ENCODE measurements at places on chromosomes 6 and 20.

DNA sequence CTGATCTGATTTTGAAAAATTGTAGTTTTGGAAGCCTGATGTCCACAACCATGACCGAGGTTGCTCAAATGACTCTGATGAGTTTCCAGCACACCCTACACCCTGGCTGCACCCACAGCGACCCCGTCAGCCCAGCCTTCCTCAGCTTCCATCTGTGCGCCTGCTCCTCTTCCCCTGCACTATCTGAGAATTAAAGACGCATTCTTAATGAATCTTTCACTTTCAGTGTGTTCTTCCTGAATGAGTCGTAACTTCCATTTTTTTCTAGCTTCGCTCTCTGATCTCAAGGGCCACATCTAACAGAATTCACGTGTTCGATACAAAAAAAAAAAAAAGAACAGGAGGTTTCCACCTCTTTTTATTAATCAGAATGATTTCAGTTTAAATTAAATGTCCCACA, 21.3 kb upstream of the RREB1 start:
- DNase-seq: no peak

- DNase-seq: no peak
These were observed 62.0 kb downstream of the ARID1B start for GRCh38 chr6:156839129-156839528.

DNA sequence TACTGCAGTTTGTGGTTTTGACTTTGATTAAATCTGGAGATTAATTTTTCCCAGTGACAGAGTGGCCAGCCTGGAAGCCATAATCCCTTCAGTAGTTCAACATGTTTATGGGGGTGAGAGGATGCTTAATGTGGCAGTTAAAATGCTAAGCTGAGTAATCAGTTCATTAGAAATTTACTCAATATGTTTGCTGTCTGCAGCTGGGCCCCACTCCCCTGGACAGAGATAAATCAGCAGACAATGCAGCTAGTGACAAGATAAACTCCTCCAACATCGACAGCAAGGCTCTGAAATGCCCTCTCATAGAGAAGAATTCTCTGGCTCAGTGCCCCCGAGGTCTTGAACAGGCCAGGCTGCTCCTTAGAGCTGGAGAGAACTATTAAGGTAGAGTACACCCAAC, 101.9 kb downstream of the LRFN2 start:
- DNase-seq: no peak

- DNase-seq: no peak
These were observed 67.9 kb upstream of the DUSP22 start for GRCh38 chr6:224350-224749.

DNA sequence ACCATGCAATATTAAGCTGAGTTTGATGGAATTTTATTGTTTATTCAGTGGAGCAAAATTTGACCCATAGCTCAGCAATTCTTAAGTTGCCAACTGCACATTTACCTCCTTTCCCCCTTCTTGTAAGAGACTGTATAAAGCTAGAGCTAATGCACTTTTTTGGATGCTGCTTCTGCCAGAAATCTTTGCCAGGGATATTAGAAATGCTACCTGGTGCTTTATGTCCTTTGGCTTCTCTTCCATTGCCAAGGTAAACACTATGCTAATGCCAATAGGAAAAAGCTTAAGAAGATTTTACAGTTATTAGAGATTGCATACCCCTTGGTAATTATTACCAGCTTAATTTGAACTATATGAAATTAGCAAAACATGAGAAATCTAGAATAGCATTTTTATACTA, 79.0 kb upstream of the OGFRL1 start:
- DNase-seq: no peak

GRCh38 chr20:1119128-1119505, 715 bp downstream of the PSMF1 start:
- DNase-seq: no peak

- DNase-seq: no peak
These were observed 36.7 kb downstream of the POU3F2 start for GRCh38 chr6:98871057-98871456.

GRCh38 chr6:110485491-110485890, 9.1 kb upstream of the SLC22A16 start:
- DNase-seq: no peak

DNA sequence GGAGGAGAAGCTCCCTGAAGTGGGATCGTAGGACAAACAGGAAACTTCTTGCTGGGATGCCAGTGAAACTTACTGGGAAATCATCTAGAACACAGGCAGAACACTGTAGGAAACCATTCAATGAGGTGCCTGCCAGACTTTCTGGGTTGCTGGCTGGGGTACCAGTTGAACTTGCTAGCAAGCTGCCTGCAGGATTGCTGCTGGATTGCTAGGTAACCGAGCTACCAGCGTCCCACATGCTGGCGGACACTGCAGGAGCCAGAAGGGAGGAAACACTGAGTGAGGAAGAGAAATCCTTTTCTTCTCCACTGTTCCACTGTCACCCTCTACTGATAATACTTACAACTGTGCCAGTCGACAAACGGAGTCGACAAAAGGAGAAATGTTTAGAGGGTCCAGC, 91.3 kb upstream of the SLC35B3 start:
- no peak for DNase-seq

DNA sequence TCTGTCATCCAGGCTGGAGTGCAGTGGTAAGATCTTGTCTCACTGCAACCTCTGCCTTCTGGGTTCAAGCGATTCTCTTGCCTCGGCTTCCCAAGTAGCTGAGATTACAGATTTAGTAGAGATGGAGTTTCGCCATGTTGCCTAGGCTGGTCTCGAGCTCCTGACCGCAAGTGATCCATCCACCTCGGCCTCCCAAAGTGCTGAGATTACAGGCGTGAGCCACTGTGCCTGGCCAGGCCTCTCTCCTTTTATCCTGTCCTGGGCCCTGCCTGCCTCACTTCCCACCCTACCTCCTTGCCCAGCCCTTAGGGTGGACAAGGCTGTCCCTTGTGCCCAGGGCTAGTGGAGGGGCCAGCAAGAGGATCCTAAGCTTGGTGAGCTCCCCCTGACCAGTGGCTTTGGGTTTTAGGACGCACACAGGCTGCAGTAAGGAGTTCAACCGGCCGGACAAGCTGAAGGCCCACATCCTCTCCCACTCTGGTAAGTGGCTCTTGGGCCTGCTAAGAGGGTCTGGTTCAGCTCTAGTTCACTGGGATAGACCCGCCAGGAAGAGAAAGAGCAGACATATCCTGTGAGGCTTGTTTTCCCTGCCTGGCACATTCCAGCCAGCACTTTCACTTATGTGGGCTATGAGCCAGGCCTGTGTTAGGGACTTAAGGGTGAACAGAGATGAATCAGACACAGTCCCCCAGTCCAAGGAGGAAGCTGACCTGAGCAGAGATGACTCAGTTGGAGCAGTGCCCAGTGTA, 21.9 kb upstream of the CHMP4B start:
- no peak for DNase-seq

- DNase-seq: no peak
These were observed 43.3 kb upstream of the SCGN start for GRCh38 chr6:25608558-25609174.

DNA sequence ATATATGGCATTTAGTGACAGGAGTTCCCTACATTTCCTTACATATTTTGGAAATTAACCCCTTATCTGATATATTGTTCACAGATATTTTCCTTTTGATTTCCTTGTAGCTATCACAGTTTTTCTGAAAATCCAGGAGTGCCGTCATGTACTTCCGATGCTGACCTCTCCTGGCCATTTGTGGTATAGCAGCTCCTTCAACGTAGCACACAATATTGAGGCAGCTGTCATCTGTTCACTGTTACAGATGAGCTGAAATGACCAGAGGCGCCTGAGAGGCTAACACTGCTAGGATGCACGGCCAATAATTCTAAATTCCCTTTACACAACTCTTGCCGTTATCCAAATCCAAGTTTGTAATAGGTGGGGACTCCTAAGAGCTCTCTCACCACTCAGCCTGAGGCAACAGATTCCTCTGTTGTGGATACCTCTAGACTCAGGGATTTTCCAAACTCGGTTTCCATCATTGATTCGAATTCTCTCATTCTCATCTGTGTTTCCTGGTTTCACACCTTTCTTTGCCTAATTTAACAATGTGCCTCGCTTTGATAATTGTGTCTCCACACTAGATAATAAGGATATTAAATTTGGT, 53.0 kb downstream of the MMUT start:
- DNase-seq: peak; percentile 81

GRCh38 chr20:44496976-44497375, 21.3 kb downstream of the TTPAL start:
- DNase-seq: no peak

- no peak for DNase-seq
These were observed 138.4 kb upstream of the TENT5A start for GRCh38 chr6:81890846-81891245.

DNA sequence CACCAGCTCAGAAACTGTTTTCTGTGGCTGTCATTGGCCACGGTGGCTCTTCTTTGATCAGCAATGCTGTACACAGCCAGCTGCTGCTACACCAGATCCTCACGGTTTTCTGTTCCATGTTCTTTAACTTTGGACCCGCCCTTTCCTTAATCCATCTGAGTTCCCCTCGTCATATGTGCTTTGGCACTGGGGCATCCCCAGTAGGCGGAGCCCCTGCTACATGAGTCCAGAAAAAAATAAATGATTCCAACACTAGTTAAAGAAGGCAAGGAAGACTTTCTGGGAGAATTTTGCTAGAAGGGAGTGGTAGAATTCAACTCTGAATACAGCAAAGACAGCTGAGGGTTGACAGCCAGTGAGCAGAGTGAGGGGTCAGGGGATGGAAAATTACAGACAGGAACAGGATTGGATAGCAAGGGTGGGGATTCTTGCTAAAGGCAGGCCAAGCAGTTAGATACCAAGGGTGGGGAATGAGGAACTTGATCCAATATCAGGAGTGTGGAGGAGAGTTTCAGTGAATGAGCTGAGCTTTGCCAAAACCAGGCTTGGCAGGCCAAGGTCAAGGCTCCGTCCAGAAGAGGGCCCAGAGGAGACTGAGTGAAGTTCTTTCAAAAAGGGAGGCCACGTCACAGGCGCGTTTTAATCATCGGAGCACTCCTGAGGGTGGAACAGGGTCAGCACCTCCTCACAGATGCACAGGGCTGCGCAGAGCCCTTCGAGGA, 391.8 kb downstream of the CDH4 start:
- no peak for DNase-seq

GRCh38 chr6:3026791-3027626, 27.3 kb downstream of the NQO2 start:
- no peak for DNase-seq

GRCh38 chr20:57605878-57606277, 14.3 kb downstream of the ZBP1 start:
- no peak for DNase-seq

DNA sequence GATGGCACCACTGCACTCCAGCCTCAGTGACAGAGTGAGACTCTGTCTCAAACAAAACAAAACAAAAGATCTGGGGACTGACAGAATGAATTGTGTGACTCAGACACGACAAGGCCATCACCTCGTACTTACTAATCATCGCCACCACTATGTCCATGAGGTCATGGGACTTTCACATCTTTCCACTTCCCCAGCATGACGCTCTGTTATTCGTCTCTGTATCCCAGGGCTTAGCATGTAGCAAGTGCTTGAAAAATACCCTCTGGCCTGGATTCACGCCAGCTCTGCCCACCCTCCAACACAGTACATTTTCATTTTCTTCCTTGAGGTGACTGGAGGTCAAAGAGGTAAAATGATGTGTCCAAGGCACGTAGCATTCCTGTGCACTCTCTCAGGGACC, 27.8 kb downstream of the FGD2 start:
- DNase-seq: no peak

DNA sequence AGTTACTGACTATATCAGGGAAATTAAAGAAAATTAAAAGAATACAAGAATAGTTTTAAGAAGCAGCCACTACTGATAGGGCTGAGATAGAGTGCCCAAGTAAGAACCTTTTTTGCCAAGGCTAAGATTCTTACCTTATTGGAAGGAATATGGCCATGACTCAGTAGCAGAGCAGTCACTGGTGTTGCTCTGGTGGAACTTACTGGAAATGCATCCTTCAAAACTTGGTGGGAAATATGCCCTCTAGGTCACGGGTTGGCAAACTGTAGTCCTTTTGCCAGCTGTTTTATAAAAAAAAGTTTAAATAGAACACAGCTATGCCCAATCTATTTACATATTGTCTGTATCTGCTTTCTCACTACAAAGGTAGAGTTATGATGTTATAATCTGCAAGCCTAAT, 6.0 kb downstream of the HSF2 start:
- no peak for DNase-seq

- DNase-seq: no peak
These were observed 221.8 kb upstream of the CEP162 start for GRCh38 chr6:84449220-84449619.

- no peak for DNase-seq
These were observed 3.3 kb upstream of the PXDC1 start for GRCh38 chr6:3754776-3755175.

- DNase-seq: no peak
These were observed 295.2 kb downstream of the PTPRT start for GRCh38 chr20:42894483-42894882.

GRCh38 chr6:88244721-88245120, 78.6 kb upstream of the CNR1 start:
- DNase-seq: no peak

- DNase-seq: no peak
These were observed 13.1 kb upstream of the BCAS1 start for GRCh38 chr20:54083459-54083858.

DNA sequence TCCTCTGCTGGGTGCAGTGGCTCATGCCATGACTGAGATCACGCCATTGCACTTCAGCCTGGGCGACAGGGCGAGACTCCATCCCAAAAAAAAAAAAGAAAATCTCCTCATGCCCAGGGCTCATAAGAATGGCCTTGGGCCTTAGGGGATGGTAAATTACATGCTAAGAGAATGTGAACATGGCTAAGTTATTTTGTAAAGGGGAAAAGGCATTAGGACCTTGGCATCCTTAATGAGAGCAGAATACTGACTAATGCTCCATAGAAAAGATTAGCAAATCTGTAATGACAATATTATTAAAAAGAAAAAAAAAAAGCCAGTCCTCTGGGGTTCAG, 12.6 kb upstream of the SHLD1 start:
- DNase-seq: no peak

- no peak for DNase-seq
These were observed 189.0 kb upstream of the PRDM1 start for GRCh38 chr6:105897131-105897530.

GRCh38 chr20:60257671-60258070, 299.4 kb downstream of the CDH26 start:
- DNase-seq: no peak

DNA sequence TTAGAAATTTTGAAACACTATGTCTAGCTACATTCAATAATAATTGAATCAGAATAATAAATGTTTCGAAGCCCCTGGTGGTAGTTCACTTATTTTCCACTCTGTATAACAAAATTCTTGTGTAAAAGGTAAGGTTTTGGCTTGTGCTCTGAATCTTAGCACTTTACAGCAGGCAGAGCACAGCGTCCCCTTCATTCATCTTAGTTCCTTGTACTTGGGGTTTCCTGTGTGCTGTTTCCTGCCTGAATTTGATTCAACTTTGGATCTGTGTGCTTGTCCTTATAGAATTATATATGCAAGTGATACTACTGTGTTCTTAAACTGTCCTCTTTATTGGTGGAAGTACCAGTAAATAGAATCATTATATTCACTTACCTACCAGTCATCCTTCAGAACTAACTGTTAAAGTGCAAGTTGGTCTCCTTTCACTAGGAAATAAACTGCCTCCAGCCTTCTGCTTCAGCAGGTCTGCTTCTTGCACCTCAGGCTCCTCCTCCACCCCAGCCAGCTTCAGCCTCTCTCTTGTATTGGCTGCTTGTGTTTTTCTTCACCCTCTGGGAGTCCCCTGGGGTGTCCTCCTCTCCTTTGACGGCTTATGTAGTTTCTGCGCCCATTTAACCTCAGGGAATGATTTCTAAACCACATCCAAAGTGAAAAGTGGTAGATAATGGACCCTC, 28.8 kb upstream of the TULP4 start:
- no peak for DNase-seq

GRCh38 chr6:140281236-140281635, 906.8 kb upstream of the CITED2 start:
- no peak for DNase-seq

Data from dorsolateral prefrontal cortex (tissue), 122 donors.